GM18507 (cell line): ENCODE measurements at places on chromosomes 1 and 21.
A peak's percentile ranks its signal among the peaks of the same experiment; 100 is the strongest.

DNA sequence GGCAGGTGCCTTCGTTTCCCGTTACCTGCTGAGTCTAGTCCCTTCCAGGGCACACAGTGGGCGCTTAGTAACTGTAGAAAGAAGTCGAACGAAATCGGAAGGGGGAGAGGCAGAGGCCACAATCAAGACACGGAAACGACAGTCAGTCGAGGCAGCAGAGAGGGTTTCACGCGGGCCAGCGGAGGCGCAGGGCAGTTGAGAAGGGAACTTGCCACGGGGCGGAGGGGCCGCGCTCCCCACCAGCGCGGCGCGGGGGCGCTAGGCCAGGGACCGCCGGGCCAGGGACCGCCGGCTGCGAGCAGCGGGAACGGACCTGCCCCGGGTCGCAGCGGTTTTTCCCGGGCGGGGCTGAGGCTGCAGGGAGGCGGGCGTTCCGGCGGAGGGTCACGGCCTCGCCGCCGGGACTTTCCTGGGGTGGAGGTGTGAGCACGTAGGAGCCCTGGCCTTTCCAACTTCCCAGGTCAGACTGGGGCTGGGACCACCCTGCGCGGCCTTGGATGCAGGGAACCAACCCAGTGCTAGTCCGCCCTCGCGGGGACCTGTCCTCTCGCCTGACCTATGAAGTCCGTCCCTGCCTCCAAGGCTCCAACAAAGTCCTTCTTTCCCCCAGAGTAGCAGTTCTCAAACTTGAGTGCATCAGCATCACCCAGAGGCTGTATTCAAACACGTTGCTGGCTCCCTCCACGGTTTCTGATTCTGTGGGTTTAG lies 150.1 kb upstream of the FGGY start:
- peak; percentile 50 for DNase-seq

GRCh38 chr1:3672231-3672970 lies 20.1 kb downstream of the TP73 start:
- DNase-seq: no peak

DNA sequence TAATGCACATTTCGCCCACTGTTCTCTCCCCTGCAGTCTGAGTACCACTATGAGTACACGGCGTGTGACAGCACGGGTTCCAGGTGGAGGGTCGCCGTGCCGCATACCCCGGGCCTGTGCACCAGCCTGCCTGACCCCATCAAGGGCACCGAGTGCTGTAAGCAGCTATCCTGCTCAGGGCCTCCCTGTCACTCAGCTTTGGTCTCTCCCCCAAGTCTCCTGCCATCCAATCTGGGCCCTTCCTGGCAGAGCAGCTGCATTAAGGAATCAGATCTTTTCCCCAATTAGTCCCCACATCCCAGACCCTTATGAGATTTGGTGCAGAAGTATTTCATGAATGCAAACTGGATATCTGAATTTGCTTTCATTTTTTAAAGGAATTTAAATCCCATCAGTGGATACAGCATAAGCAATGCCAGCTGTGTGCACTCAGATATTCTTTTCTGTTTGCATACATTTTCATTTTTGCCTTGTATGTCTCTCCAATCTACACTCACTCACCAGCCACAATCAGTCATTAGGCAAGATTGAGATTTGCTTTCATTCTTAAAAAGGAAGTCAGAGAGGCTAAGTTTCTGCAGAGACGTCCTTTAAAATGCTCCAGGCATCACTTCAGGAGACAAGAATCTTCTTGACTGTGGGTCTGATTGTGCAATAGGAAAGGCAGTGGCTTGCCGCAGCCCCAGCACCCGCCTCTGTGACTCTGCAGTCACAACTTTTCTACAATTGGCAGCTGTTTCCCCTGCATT lies 48.1 kb downstream of the ELAPOR1 start:
- DNase-seq: peak; percentile 28

GRCh38 chr21:35282944-35283343 lies 233.8 kb upstream of the RUNX1 start:
- no peak for DNase-seq

- no peak for DNase-seq
Observed at GRCh38 chr21:24617819-24618218, 989.5 kb downstream of the MRPL39 start.

GRCh38 chr1:241115784-241116183 lies 241.2 kb downstream of the RGS7 start:
- no peak for DNase-seq

DNA sequence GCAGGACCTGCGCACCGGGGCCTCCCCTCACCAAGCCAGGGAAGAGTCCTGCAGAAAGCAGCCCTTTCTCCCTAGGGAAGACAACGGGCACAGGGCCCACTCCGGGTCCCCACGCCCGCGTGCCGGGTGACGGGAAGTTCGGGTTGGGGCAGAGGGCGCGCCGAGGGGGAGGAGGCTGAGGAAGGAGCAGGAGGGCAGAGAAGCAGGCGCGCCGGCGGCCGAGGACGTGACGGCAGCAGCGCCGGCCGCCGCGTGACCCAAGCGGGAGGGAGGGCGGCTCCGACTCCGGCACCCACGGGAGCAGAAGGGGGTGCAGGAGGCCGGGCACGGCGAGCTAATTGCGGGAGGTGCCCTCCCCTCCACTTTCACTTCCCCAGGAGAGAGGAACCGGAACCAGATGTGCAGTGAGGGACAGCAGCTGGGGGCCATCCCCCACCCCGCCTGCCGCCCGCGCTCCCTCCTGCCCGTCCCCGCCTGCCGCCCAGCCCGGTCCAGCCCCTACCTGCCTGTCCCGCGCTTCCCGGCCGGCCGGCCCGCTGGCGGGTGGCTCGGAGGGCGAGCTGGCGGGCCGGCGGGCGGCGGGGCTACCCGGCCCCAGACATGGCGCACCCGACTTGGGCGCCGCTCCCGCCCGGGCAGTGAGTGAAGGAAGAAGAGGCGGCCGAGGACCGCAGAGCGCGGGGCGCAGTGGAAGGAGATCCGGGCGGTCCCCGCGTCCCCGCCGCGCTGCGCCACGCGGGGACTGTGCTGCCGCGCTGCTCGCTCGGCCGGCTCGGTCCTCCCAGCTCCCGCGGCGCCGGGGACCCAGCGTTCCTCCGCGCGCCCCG lies 510 bp downstream of the DENND4B start:
- peak; percentile 80 for DNase-seq

DNA sequence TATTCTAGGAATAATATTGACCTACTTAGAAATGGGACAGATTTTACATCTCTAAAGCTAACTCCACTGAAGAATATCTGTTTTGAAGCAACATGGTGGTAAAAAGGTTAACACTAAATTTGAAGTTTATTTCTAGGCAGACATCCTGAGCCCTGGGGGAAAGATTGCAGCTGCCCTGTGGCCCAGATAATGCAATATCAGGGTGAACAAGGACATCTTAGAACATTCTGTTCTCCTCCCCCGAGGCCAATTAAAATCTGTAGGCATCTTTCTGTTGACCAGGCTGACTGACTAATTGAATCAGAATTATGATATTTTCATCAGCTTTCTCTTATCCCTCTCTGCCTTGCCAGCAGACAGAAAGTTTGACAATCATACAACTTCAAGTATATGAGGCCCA lies 149.8 kb upstream of the DUSP10 start:
- DNase-seq: no peak

DNA sequence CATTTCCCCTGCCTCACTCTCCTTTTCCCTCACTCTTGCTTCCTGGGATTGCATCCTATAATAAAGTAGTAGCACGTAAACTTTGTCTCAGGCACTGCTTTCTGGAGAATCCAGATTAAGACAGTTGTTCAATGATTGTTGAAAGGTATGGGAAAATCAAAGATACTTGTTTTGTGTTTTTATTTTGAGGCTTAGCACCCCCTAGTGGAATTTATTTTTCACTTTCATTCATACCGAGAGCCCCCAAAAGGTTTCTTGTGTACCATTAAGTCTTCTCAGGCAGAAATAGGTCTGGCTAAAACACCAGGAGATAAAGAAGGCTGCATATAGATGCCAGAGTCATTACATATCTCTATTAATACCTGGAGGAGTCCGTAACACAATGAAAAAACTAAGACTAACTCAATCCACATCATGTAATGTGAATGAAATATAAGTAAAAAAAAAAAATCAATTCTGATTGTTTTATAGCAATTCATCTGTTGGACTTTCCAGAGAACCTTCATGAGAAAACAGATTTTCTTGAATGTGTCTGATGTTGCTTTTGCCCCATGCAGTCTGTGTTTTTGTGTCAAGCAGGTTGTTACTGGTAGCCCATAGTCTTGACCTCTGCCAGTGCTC lies 103.5 kb downstream of the RPE65 start:
- no peak for DNase-seq

DNA sequence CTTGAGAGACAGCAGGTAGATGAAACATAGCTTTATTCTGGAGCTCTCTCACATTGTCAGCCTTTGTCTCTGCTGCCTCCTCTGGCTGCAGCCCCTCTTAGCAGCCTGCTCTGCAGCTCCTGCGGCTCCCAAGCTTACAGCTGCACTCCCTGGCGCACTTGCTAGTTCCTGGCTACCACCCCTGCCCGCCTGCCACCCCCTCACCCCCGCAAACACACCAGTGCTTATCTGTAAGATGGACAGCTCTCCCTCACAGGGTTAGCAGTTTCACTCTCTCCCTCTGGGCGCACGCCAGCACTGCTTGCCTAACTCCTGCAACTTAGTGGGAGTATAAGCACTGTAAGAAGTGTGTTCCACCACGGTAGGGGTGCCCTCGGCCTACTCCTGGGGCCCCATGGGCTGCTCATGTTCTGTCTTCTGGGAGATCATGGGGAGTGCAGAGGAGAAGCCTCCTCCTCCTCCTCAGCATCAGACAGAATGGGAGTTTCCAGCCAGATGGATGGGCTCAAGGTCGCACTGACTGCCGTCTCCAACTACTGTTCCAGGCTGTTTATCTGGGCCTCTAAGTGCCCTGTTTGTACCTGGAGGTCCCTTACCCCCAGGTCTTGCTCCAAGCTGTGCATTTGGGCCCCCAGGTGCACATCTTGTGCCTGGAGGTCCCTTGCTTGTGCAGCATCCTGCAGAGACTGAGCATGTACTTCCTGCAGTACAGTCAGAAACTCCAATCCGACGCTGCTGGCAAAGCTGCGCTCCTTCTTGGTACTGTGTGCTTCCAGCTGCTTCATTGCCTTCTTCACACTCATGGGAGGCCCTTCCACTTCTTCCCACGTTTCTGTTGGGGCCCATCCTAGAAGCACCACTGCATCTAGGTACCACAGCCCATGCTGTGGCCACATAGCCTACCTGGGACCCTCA lies 1388.1 kb downstream of the AMY1C start:
- DNase-seq: no peak

GRCh38 chr1:18883636-18884418 lies 18.5 kb downstream of the ALDH4A1 start:
- peak; percentile 48 for DNase-seq

DNA sequence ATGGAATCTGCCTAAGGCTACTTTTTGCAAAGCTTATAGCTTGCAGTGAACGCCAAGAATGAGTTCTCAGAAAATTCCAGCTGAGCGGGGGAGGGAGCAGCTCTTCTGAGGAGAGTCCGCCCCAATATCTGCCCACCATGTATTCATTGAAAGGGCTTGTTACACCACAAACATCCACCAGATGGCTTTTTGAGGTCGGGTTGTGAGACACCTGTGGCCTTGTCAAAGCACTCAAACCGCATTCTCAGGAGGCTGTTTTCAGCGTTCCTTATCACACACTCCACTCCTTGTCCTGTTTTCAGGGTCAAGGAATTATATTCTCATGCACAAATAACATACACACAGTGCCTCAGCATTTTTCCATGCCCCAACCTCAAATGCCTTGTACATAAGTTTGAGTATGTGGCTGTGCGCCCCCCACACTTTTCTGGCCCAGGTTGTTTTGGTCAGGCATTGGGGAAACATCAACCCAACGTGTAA lies 3.9 kb upstream of the C4BPB start:
- DNase-seq: peak; percentile 43
